ENCODE measurements at places on chromosomes 13 and 19. TPM values are rescaled to one million over a fixed set of nuclear protein-coding genes. Genes with fewer than 3 reads are reported as not detected.

- no peaks in the 10 kb centered on the region for H3K4me1 ChIP-seq
- peaks cover 42% of the 10 kb centered on the region for H3K36me3 ChIP-seq
- DNase-seq, result no peak
- H3K27ac ChIP-seq, result no peak overlapping the region
These were observed 11.4 kb downstream of the CHAMP1 start for GRCh38 chr13:114325729-114326128.

DNA sequence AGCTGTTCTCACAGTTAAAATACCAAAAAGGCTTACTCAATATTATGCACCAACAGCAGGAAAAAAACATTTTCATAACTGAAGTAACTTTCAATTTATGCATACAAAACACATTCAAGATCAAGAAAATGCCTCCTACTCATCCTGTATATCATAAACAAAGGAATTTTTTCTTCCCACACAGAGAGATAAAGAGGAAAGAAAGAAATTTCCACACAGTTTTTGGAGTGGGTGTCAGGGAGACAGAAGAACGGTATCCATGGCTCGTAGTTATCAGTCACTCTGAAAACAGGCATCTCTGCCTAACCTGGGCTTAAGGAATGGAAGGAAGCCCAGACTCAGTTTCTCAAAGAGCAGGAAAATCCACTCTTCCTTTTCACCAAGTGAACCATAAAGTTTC, 92.4 kb upstream of the SIAH3 start:
- H3K4me1 ChIP-seq, result no peaks in the 10 kb centered on the region
- H3K27me3 ChIP-seq, result no peaks in the 10 kb centered on the region
- no peak overlapping the region for H3K4me3 ChIP-seq

DNA sequence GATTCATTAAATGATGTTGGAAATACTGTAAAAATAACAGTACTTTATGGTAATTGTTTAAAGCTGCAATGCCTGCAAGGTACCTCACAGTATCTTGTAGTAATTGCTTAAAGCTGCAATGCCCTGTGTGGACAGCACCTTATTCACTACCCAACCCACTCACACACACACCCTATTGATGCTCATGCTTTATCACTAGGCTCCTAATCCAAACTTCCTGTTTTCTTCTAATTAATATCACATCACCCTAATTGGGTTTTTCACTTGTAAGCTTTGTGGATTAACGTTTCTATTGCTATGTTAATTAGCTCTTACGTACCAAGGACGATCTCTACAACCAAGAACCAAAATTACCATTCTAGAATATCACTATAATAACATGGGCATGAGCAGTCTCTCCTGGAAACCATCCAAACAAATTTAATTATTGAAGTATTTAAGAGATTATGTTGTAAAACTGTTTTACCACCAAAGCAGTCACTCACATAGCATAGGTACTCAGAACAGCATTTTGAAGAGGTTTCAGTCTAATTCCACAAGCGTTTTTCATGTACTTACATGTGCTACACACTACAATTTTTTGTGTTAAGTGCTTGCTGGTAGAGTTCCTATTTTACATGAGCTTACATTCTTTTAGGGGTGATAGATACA, 303.8 kb downstream of the PCDH9 start:
- DNase-seq, result no peak
- H3K4me1 ChIP-seq, result no peaks in the 10 kb centered on the region
- no peak overlapping the region for H3K27ac ChIP-seq
- no peaks in the 10 kb centered on the region for H3K36me3 ChIP-seq

GRCh38 chr19:3785938-3786824, at the start of gene MATK:
MATK (minus strand) TSS chr19:3786381; CDS start chr19:3785135, 1,246 bp downstream.
- DNase-seq, result no peak
- H3K4me1 ChIP-seq, result peaks cover 6% of the 10 kb centered on the region
- peak within 1 kb of the TSS; percentile 36 for H3K4me3 ChIP-seq
- H3K27ac ChIP-seq, result peak within 1 kb of the TSS; percentile 31
- H3K27me3 ChIP-seq, result no peaks in the 10 kb centered on the region

- H3K36me3 ChIP-seq, result peaks cover 9% of the 10 kb centered on the region
- no peak overlapping the region for H3K27ac ChIP-seq
- H3K4me1 ChIP-seq, result peaks cover 4% of the 10 kb centered on the region
- H3K27me3 ChIP-seq, result no peaks in the 10 kb centered on the region
- no peak for DNase-seq
These were observed 52.0 kb downstream of the SLC7A1 start for GRCh38 chr13:29543230-29544215.

The TRPM4 gene
- total RNA-seq, result 0.41 TPM

The ZNF441 gene
- 21.5 TPM for total RNA-seq

The MADCAM1 gene
- total RNA-seq, result 1.5 TPM

The ARID3A gene
- 9.6 TPM for total RNA-seq

The ADAMTS10 gene
- 67.2 TPM for total RNA-seq
